ENCODE measurements at places on chromosomes 3 and 15.

DNA sequence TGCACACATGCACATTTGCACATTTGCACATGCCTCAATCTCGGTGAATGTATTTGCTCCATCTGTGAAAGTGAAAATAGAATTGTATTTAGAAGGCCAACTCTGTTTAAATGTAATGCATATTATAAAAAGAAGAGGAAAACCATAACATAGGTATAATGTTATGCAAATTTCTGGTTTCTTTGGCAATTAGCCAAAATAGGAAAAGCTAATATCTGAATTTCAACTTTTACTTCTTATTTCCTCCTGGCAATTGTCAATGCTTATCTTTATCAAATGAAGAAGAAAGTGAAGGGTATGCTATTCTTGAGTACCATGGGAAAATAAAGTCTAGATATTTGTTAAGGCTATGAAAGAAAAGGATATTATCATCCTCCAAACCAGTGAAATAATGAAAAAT lies 76.7 kb upstream of the SLC2A2 start:
- DNase-seq, result no peak

DNA sequence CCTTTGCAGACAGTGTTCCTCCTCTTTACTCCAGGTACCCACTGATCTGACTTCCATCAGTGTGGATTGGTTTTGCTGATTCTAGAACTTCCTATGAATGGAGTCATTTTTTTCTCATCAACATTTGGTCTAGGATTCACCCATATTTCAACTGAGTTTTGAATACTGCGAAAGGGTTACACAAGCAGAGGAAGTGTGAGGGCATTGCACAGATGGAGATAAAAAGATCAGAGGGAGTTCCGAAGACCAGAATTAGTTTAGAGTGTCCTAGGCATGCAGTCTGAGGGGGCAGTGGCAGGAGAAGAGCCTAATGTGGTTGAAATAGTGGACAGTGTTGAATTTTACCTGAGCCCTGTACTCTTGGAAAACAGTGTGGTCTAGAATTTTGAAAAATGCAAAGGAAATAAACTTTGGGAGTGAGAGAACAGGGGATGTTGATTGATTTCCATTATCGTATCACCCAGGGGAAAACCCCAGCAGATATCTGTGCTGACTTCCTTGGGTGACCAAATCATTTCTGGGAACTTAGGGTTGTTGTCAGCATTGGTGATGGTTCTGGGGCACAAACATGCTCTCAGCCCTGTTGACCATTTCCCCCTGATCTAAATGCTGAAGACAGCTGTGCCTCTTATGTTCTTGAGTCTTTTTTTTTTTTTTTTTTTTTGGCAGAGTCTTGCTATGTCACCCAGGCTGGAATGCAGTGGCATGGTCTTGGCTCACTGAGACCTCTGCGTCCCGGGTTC lies 327.4 kb upstream of the LRRFIP2 start:
- DNase-seq, result no peak

DNA sequence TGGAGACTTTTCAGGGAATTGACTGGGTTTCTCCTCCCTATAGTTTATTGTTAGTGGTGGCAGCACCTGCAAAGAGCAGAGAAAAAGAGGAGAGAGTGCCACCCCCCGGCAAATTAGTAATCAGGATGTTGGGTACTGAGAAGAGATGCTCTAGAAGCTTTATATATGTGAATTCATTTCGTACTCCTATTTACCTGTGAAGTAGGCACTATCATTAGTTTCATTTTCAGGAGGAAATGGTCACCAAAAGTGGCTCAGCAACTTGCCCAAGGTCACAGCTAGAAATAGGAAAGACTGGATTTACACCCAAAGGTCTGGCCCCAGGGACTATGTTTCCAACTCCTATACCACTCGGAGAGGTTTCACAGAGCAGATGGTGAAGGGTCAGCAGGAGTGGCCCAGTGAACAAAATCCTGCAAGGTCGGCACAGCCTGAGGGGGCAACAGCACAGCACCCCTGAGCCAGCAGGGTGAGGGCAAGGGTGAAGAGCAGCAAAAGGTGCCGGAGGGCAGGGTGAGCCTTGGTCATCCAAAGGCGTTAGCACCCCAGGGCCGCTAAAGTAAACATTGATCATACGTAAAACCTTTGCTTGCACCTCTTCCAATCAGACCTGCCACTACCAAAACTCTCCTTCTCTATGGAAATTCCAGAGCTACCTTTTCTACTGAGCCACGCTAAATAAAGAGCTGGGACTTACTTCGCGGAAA lies 23.6 kb downstream of the VGLL4 start:
- no peak for DNase-seq

DNA sequence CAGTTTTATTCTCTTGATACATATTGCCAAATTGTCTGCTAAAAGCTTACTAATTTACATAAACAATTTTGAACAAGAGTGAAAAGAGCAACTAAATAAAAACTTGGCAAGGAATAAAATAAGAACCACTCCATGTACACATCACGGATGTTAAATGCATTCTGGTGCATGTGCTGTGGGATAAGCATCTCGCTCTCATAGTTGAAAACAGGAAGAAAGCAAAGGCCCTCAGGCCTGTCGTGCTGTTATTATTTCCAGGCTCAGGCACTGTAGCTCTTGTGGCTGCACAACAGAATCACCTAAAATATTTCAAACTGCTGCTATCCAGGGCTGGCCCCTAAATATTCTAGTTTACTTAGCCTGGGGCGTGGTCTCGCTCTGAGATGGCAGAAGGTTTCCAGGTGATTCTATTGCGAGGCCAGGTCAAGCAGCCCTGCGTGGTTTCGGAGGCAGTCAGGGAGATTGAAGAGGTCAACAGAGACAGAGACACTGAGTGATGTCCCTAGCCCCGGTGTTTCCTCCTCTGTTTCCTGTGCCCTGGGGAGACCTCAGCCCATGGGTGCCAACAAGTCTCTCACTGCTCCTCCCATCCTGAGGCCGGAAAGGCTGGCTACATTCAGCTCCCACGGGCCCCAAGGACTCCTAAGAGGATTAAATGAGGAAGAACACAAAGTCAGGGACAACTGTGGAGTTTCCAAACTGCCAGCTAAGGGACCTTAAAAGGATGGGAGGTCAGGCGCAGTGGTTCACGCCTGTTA lies 18.2 kb upstream of the PDIA5 start:
- no peak for DNase-seq

DNA sequence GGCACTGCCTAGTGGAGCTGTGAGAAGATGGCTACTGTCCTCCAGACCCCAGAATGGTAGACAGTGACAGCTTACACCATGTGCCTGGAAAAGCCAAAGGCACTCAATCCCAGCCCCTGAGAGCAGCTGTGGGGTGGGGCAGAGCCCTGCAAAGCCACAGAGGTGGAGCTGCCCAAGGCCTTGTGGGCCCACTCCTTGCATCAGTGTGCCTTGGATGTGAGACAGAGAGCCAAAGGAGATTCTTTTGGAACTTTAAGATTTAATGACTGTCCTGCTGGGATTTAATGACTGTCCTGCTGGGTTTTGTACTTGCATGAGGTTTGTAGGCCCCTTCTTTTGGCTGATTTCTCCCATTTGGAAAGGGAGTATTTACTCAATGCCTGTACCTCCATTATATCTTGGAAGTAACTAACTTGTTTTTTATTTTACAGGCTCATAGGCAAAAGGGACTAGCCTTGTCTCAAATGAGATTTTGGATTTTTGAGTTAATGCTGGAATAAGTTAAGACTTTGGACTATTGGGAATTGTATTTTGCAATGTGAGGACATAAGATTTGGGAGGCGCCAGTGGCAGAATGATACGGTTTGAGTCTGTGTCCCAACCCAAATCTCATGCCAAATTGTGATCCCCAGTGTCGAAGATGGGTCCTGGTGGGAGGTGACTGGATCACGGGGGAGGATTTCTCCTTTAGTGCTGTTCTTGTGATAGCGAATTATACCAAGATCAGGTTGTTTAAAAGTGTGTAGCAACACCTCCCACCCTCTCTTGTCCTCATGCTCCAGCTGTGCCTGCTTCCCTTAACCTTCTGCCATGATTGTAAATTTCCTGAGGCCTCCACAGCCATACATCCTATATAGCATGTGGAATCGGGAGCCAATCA lies 80.4 kb downstream of the MYO5A start:
- DNase-seq, result no peak

DNA sequence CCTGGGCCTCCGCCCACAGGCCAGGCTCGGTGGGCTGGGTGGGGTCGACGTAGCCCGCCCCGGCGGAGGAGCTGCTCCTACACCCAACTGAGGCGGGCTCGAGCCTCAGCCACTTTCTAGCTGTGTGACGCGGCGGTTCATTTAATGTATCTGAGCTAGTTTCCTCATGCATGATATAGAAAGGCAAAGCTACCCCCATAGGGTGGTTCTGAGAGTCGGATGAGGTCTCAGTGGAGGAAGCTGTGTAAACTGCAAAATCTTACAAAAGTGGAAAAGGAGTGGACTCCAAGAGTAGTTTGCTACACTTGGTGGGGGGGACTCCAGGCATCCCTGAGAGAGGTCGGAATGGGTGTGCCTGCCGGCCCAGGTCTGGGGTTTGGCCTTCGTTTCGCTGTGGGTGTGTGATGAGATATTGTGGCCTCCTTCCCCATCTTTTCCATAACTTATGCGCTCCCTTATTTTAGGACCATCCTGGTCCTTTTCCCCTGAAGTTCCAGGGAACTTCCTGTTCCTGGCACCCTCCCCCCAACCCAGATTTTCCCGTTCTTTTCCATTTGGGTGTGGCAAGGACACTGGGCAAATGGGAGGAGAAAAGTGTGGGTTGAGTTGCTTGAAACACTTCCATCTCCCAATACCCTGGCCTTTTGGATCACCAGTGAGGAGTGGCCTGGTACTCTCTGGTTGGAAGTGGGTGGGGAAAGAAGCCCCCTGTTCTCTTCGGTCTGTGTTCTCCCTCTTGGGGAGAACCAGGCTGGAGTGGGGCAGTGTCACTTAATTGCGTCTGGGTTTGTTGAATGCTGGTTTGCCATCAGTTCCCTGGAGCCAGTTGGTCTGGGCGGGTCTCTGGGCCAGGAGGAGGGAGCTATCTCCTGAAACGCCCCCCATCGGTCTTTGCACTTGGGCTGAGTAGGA lies 1.1 kb downstream of the PDIA5 start:
- DNase-seq, result peak; percentile 2

Measured in CD4-positive, alpha-beta T cell treated with Interleukin-17A for 1 hour (primary cell).